ENCODE measurements at places on chromosomes 7 and 10. TPM values are rescaled to one million over a fixed set of nuclear protein-coding genes. Genes with fewer than 3 reads are reported as not detected.

DNA sequence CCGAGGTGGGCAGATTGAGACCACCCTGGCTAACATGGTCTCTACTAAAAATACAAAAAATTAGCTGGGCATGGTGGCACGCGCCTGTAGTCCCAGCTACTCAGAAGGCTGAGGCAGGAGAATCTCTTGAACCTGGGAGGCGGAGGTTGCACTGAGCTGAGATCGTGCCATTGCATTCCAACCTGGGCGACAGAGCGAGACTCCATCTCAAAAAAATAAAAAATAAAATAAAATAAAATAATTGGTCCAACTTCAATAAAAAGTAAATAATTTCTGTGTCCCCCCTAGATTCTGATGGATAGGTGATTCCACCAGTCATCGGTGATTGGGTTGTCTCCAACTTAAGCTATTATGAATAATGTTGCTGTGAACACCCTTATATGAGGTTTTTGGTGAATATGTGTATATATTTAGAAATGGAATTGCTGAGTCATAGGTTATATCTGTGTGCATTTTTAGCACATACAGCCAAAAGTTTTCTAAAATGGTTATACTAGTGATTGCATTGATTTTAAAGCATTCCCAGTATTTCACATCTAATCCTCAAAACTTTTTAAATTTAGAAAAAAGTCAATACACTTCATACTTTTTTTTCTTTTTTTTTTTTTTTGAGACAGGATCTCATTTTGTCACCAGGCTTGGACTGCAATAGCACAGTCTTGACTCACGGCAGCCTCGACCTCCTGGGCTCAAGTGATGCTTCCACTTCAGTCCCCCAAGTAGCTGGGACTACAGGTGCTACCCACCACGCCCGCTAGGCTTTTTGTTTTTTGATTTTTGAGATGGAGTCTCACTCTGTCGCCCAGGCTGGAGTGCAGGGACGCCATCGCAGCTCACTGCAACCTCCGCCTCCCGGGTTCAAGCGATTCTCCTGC is 13.7 kb upstream of the SRPK2 start:
- H3K36me3 ChIP-seq: no peaks in the 10 kb centered on the region
- H3K4me1 ChIP-seq: no peaks in the 10 kb centered on the region
- H3K27me3 ChIP-seq: no peaks in the 10 kb centered on the region

DNA sequence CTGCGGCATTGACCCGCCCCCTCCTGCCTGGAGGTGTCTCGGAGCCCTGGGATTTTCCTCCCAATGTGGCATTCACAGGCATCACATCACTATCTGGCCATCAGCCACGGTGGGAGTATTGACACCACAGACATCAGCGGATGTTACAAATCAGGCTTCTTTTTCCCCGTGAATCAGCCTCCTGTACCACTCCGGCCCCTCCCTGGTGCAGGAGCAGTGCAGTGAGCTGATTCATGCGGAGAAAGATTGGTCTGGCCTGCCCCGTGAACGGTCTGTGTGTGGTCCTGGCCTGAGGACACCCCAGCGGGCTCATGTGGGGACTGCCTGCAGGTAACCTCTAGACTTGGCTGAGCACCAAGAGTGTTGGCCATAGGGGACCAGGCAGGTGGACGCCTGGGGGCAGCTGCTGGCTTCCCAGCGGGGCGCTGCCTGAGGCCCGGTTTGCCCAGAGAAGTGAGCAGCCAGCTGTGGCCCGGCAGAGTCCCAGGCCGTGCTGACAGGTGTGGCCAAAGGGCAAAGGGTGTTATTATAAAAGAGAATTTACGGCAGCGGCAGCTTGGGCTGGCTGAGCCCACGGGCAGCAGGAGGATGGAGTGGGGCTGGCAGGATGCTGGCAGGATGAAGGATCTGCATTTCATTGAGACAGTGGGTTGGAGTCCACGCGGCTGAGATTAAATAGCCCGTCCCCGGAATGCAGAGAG is 32.1 kb upstream of the GNA12 start:
- no peak overlapping the region for H3K27ac ChIP-seq
- no peaks in the 10 kb centered on the region for H3K36me3 ChIP-seq
- H3K4me1 ChIP-seq: peaks cover 23% of the 10 kb centered on the region
- no peaks in the 10 kb centered on the region for H3K27me3 ChIP-seq
- H3K4me3 ChIP-seq: no peak overlapping the region

GRCh38 chr7:27889800-27890199 is 149.8 kb downstream of the TAX1BP1 start:
- no peak overlapping the region for H3K27ac ChIP-seq
- no peaks in the 10 kb centered on the region for H3K36me3 ChIP-seq
- no peaks in the 10 kb centered on the region for H3K27me3 ChIP-seq
- no peak overlapping the region for H3K4me3 ChIP-seq
- no peak for DNase-seq

DNA sequence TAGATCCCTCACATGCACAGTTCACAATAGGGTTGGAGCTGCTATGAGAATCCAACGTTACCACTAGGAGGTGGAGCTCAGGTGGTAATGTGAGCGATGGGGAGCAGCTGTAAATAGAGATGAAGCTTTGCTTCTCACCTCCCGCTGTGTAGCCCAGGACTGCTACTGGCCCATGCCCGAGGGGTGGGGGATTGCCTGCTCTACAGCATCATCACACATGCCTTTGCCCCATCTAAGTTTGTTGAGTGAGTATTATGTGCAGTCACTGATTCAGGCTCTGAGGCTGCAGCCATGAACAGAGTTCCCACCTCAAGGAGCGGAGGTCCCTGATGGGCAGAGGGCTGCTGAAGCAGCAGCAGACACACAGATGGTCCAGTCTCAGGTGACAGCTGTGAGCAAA is 94.1 kb downstream of the CHST15 start:
- no peak overlapping the region for H3K27ac ChIP-seq
- peaks cover 8% of the 10 kb centered on the region for H3K4me1 ChIP-seq
- no peak overlapping the region for H3K4me3 ChIP-seq
- no peaks in the 10 kb centered on the region for H3K36me3 ChIP-seq

DNA sequence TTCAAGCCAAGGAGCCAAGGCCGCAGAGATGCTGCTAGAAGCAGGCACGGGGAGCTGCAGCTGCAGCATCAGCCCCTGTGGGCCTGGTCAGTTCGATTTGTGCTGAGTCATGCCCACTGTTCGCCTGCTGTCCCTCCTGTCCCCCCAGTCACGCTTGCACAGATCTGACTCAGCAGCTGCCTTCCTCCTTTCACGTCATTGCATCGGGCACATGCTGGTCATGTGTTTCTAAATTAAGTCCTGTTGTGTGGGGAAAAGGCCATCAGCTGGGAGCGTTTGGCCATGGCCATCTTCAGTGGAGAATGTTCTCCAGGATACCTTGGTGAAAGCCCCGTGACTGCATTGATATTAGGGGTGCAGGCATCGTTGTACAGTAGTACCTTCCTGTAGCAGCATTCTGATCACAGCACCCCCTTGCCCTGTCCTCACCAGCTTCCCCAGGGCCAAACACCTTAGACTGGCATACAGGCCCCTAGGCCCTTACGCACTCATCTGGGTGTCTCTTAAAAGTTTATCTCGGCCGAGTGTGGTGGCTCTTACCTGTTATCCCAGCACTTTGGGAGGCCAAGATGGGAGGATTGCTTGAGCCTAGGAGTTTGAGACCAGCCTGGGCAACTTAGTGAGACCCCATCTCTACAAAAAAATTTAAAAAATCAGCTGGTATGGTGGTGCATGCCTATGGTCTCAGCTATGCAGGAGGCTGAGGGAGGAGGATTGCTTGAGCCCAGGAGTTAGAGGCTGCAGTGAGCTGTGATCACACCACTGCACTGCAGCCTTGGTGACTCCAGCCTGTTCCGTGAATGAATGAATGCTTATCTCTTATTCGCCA is 23.2 kb downstream of the POR start:
- no peaks in the 10 kb centered on the region for H3K4me1 ChIP-seq
- no peaks in the 10 kb centered on the region for H3K36me3 ChIP-seq
- H3K4me3 ChIP-seq: no peak overlapping the region
- no peaks in the 10 kb centered on the region for H3K27me3 ChIP-seq
- no peak overlapping the region for H3K27ac ChIP-seq

DNA sequence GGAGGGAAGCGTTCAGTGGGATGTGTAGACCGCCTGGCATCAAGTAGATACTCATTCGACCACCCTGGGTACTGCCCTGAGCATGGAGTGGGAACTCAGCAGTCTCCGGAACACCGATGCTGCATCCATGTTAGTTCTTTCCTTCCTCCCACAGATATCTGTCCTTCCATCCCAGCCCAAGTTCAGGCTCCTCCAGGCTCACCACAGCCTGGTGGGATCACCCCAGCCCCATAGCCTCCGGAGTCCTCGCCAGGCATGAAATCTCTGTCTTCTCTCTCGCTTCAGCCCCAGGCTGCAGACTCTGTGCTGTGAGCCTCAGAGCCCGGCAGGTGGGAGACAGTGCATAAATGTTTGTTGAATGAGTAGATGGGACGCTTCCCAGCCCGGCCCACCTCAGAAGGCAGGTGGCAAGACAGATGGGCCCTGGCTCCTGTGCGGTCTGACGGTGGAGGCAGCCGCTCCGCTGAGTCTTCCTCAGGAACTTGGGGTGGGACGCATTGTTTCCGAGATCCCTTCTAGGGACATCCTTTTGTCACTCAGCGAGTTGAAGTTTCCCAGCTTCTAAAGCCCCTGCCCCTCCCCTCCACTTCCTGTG is 42.9 kb downstream of the ELFN1 start:
- no peaks in the 10 kb centered on the region for H3K36me3 ChIP-seq
- H3K27ac ChIP-seq: no peak overlapping the region
- H3K27me3 ChIP-seq: no peaks in the 10 kb centered on the region
- H3K4me3 ChIP-seq: no peak overlapping the region

DNA sequence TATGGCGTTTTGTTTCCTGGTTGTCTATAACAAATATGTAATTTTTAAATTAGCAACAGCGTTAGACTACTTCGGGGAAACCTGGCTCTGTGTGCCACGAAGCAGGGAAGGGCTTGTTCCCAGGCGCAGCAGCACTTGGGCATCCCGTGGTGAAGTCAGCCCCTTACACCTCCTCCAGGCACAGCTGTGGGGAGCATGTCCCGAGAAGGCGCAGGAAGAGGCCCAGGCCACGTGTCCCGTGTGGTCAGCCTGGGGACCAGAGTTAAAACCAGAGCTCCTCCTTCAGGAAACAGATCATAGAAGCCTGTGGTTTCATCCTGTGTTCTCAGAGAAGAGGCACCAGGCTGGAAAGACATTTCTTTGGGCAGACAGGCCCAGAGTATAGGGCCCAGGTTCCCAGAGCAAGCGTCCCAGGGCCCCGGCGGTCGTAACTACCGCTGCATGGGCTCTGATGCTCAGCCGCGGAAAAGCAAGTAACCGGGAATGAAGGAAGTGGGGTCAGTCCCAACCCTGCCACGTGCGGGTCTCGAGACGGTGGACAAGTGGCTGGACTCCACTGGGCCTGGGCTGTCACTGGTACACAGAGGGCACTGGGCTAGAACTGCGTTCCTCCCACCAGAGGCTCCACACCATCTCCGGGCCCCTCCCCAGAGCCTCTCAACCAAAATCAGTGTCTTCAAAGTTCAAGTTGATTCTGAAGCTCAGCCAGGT is 7.1 kb downstream of the NUDT1 start:
- no peaks in the 10 kb centered on the region for H3K27me3 ChIP-seq
- H3K36me3 ChIP-seq: peaks cover 6% of the 10 kb centered on the region
- H3K4me3 ChIP-seq: no peak overlapping the region
- DNase-seq: no peak

- H3K4me3 ChIP-seq: no peak overlapping the region
- no peak for DNase-seq
- H3K4me1 ChIP-seq: no peaks in the 10 kb centered on the region
- H3K27me3 ChIP-seq: no peaks in the 10 kb centered on the region
These were observed 1158.4 kb upstream of the AUTS2 start for GRCh38 chr7:68439897-68440296.

- no peaks in the 10 kb centered on the region for H3K27me3 ChIP-seq
- H3K4me1 ChIP-seq: no peaks in the 10 kb centered on the region
- no peak for DNase-seq
- H3K27ac ChIP-seq: no peak overlapping the region
These were observed 92.3 kb upstream of the ZNF438 start for GRCh38 chr10:31123946-31124345.

- H3K4me3 ChIP-seq: no peak overlapping the region
- DNase-seq: no peak
- no peaks in the 10 kb centered on the region for H3K36me3 ChIP-seq
- H3K27ac ChIP-seq: no peak overlapping the region
- no peaks in the 10 kb centered on the region for H3K4me1 ChIP-seq
These were observed 350.6 kb downstream of the TFEC start for GRCh38 chr7:115679976-115680375.

DNA sequence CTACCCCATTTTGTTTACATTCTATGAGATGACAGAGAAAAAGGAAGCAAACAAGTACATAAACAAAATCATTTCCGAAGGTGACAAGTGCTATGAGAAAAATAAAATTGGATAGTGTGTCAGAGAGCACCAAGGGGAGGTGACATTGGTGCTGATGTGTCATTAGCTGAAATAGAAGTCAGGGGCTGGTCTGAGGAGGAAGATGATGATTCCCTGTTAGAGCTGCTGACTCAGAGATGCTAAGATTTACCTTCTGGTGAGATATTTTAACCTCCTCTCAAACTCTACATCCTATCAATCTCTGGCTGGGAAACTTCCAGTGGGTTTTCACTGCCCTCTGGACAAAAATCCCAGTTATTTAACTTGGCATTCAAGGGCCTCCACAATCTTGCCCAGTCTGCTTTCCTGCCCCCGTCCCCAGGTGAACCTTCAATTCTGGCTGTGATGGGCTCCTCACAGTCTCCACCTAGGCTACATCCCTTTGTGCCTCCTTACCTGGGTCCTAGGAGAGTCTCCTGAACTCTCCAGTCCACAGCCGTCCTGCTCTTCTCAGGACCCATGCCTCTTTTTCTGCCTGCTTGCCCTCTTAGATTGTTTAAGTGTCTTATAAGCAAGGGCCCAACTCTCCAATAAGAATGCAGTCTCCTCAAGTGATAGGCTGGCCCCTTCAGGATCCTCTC is 26.6 kb downstream of the DUSP5 start:
- no peak overlapping the region for H3K4me3 ChIP-seq
- no peaks in the 10 kb centered on the region for H3K36me3 ChIP-seq
- H3K27ac ChIP-seq: no peak overlapping the region
- DNase-seq: no peak
- H3K27me3 ChIP-seq: no peaks in the 10 kb centered on the region

GRCh38 chr7:96026010-96026409 is 253.7 kb downstream of the DYNC1I1 start:
- H3K27ac ChIP-seq: no peak overlapping the region
- no peaks in the 10 kb centered on the region for H3K27me3 ChIP-seq
- no peaks in the 10 kb centered on the region for H3K4me1 ChIP-seq
- no peak overlapping the region for H3K4me3 ChIP-seq
- DNase-seq: no peak

DNA sequence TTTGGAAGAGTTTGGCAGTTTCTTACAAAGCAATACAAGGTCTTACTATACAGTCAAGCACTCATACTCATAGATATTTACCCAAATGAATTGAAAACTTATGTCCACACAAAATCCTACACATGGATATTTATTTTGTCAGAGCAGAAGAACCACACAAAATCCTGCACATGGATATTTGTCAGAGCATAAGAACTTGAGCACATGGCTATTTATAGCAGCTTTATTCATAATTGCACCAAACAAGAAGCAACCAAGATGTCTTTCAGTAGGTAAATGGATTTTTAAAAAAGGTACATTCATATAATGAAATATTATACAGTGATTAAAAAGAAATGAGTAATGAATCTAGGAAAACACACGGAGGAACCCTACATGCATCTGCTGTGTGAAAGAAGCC is 115.4 kb downstream of the BTAF1 start:
- DNase-seq: no peak
- H3K36me3 ChIP-seq: no peaks in the 10 kb centered on the region
- no peak overlapping the region for H3K27ac ChIP-seq
- no peak overlapping the region for H3K4me3 ChIP-seq
- no peaks in the 10 kb centered on the region for H3K4me1 ChIP-seq

MUC3A gene
- total RNA-seq: not detected

FBXO24 gene
- total RNA-seq: 1.3 TPM

CYP2E1 gene
- total RNA-seq: 1.1 TPM

LRIT1 gene
- not detected for total RNA-seq
